ENCODE measurements at places on chromosomes 2 and 18.

DNA sequence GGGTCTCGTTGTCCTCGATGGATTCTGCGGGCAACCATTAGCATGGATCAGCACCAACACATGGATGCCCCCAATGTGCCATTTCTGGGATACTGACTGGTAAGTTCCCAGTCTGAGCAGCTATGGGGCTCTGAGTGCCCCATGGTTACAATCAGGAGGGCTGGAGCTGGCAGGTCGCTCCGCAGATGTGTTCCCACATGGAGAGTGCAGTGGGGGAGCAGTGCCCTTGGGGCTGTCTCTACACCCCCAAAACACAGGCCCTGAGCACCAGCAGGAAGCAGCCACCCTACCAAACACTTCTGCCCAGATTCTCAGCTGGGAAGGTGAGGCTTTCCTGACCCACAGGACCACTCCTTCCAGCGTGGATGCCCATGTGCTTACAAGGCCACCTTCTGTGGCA, 8.0 kb downstream of the NGEF start:
- DNase-seq = no peak

DNA sequence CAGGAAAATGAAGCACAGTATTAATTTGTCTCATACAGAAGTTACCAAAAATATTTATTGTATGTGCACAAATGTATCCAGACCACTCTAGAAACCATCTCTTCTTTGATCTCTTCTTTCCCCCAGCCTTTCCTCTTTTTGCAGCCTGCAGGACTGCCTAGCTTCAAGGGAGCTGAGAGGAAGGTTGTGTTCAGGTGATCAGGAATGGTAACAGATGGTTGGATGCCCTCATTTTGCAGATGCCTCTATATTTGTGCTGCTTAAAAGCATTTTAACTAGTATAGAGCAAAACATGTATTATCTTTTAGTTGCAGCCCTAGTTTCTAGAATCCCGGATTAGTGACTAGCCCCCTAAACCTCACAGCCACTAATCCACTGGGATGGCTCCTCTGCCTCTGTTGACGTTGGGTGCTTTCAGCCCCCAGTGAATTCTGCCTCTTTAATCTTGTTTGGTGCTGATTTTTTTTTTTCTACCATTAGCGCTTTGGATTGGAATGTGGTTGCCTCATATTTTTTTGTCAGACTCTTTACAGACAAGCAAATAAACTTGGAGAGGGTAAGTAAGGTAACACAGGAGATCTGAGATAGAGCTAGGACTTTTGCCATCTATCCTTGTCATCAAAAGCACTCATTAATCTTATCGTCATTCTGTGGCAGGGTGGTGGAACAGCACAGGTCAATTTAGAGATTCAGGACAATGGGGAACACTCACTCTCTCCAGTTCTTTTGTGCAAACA, 103.8 kb upstream of the NDUFV2 start:
- DNase-seq = no peak

GRCh38 chr18:12747530-12748315, 44.9 kb downstream of the PSMG2 start:
- DNase-seq = no peak

- DNase-seq = no peak
Observed at GRCh38 chr18:49613141-49613640, 51.3 kb downstream of the LIPG start.

DNA sequence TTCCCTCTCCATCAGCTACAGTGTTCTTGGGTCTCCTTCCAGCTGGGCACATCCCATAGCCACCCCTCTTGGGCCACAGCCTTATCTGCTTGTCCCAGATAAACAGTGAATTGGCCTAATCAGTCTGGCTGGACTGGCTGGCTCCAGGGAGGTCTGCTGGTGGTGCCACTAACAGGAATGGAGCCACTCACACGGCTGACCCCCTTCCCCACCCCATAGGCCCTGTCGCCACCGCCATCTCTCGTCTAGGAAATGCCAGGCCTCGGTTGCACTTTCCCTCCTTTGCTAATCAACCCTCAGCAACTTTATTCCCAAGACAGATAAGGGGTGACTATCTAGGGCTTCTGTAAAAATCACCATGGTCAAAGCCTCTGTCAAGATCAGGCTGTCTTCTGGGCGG, 23.0 kb upstream of the TNP1 start:
- DNase-seq = no peak

DNA sequence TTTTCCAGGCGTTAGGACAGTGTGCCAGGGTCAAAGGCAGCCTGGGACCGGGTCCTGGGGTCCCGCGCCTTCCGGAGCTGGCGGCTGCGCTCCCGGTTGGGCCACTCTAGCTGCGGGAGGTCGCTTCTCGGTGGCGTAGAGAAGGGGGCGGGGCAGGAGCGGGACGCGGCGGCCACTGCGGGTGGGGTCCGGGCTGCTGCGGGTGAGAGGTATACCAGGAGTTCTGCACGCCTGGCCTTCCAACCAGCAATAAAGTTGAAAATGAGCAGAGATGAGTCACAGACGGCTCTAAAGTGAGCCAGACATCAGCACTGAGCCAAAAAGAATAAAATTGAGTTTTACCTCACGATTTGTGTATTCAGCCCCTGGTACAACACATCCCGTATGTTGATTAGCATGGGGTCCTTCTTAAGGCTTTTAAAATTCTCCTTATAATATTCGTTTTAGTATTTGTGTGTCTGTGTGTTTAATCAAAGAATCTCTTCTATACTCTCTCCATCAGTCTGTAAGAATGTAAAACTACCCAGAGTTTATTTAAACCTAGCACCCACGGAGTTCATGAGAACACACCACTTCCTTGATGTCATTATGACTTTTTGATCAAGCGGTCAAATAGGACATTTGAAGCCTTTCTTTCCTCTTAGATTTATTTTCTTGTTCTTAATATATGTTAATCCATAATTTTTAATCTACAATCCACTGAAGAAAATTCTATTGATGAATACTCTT, at the start of gene C1GALT1C1L:
Gene C1GALT1C1L, minus strand, starts transcription at position 108 of the 729 bp plus-strand sequence. Its CDS starts 107 bp downstream, at position 1.
- DNase-seq = no peak

- DNase-seq = no peak
Observed at GRCh38 chr2:85524336-85524908, 14.5 kb upstream of the MAT2A start.

GRCh38 chr2:219724628-219725027, 97.2 kb downstream of the SLC4A3 start:
- DNase-seq = no peak

DNA sequence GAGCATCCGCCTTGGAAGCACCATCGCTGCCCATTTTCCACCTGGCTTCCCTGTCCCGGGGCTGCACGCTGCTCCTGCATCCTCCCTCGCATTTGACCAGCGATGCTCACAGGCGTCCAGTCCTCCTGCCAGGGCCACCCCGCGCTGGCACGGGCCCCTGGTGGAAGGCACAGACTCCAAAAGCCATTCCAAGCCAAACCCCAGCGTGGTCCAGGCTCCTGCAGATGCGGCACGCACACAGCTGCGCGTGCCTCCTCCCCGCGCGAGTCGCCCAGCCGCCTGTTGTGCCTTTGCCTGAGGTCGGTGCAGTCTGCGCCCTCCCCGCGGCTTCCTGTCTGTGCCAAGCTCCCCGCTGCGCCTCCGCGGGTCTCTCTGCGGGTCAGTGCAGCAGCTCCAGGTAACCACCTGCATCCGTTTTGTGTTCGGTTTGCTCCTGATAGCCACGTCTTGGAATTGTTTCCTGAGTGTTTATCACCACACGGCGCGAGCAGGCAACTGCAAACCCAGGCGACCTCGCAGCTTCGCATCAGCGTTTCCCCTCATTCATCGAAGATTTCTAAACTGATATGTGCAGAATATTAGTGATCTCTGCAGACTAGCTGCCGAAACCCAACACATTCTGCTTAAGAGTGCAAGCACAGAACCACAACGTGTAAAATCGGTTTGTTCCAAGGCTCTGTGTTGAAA, 65.2 kb upstream of the SALL3 start:
- DNase-seq = no peak

DNA sequence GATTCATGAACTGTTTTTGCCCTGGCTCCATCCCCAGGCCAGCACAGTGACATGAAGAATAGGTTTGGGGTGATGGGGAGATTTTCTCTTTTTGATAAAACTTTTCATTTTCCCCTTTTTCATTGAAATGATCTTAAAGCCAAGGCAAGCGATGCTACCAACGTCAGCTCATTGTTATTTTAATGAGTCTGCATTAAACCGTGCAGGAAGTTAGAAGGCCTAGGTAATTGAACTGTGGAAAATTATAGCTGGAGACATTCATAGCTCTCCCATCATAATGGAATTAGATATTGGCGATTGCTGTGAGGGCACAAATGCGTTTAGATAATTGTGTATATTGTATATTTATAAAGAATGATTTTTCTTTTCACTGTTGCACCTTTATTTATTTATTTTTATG, 33.2 kb downstream of the SMARCAL1 start:
- no peak for DNase-seq

DNA sequence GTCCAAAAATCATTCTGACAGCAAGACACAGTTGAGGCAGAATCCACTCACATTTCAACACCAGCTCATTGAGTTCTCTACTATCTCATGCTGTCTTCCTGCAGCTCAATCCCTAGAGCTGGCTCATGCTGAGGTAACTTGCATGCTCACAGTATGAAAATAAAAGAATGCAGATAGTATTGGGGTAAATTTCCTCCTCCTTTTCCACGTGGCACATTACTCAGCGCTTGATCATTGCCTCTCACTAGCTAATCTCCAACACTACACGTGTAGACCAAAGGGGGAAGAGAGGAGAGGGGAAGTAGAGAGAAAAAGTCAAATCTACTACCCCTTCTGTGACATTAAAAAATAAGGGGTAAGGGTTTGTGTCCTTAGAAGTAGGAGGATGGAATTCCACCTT, 300.6 kb downstream of the AFF3 start:
- DNase-seq = no peak

- DNase-seq = no peak
Observed at GRCh38 chr2:15655123-15655887, 63.6 kb downstream of the DDX1 start.

- DNase-seq = no peak
Observed at GRCh38 chr2:23696752-23697045, 230.2 kb downstream of the ATAD2B start.

- no peak for DNase-seq
Observed at GRCh38 chr2:104853534-104854497, at the start of gene POU3F3. POU3F3 (plus strand) TSS chr2:104854115; CDS start chr2:104855511, 1,396 bp downstream.

GRCh38 chr2:9052821-9053533, 49.5 kb upstream of the MBOAT2 start:
- no peak for DNase-seq

- DNase-seq = no peak
Observed at GRCh38 chr2:208496129-208496528, 89.5 kb downstream of the PTH2R start.

DNA sequence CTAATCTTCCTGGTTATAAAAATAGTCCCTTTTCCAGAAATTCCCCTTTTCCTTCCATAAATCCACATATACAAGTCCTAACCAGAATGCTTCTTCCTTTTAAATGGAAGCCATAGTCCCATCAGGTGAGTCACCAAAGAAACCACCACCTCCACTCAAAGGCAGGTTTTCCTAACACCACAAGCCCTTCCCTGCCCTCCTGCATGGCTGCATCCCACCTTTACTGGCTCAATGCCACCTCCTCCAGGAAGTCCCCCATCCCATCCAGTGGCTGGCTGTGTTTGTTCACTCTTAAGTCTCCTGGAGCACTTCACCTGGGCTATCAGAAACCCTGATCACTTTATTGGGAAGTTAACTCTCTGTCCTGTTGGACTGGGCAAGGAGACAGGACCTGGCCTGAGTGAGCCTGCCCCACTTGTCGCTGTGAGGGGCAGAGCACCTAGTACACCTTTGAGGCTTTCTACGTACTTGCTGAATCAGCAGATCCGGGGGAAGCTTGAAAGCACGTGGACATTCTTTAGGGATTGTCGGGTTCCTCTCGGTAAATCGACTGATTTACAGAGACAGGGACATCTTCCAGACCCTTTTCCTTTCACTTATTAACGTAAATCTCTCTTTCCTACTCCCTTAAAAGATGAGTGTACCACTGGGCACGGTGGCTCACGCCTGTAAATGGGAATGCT, 71.0 kb downstream of the NGEF start:
- no peak for DNase-seq

DNA sequence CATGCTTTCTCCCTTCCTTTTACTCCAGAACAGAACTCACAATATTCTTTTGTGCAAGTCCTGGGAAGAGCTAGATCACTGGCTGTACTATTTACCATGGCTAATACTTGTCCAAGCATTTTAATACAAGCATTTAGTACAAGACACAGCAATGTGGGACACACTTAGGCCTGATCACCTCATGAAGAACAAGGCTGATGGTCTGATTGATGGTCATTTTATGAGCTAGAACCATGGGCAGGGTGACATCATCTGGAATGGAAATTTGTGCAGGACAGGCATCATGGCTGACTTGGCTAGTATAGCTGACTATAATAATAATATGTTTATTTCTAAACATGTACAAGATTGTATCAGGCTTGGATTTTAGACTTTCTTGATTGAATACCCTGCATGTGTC, 374.2 kb upstream of the HNMT start:
- DNase-seq = no peak

DNA sequence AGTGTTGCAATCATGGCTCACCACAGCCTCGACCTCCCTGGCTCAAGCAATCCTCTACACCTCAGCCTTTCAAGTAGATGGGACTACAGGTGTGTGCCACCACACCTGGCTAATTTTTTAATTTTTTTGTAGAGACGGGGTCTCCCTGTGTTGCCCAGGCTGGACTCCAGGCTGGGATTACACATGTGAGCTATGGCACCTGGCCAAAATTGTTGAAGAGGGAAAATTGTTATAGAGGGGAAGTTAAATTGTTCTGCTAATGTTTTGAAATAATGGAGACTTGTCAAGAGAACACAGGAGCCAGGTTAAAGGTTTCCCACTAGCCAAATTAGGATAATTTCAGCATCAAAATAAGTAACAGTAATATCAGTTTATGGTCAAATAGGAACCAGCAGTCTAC, 25.1 kb downstream of the PPIG start:
- no peak for DNase-seq

GRCh38 chr2:153455403-153455802, 23.2 kb downstream of the RPRM start:
- no peak for DNase-seq

- no peak for DNase-seq
Observed at GRCh38 chr2:149903626-149904025, 316.1 kb upstream of the MMADHC start.

GRCh38 chr2:32991091-32991845, 44.5 kb downstream of the LTBP1 start:
- no peak for DNase-seq

DNA sequence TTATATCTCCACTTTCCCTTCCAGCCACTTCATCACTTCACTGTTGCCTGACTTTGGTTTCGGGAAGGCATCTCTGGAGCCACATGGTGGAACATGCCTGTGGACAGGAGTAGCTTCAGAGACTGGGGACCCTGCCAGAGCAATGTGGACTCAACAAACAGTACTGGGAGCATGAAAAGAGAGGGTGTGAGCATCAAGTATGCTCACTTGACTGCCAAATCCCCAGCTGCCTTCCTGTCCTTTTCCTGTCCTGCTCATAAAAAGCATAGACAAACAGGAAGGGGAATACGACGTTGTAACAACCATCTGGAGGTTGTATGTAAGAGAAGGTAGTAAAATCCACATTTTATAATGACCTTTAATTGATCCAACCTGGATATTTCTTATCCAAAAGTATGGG, 61.3 kb upstream of the CSRNP3 start:
- DNase-seq = no peak

- DNase-seq = no peak
Observed at GRCh38 chr18:3499501-3499900, 49.5 kb downstream of the TGIF1 start.

Data from GM20000 (cell line).